ENCODE measurements at places on chromosomes 16 and 17.

DNA sequence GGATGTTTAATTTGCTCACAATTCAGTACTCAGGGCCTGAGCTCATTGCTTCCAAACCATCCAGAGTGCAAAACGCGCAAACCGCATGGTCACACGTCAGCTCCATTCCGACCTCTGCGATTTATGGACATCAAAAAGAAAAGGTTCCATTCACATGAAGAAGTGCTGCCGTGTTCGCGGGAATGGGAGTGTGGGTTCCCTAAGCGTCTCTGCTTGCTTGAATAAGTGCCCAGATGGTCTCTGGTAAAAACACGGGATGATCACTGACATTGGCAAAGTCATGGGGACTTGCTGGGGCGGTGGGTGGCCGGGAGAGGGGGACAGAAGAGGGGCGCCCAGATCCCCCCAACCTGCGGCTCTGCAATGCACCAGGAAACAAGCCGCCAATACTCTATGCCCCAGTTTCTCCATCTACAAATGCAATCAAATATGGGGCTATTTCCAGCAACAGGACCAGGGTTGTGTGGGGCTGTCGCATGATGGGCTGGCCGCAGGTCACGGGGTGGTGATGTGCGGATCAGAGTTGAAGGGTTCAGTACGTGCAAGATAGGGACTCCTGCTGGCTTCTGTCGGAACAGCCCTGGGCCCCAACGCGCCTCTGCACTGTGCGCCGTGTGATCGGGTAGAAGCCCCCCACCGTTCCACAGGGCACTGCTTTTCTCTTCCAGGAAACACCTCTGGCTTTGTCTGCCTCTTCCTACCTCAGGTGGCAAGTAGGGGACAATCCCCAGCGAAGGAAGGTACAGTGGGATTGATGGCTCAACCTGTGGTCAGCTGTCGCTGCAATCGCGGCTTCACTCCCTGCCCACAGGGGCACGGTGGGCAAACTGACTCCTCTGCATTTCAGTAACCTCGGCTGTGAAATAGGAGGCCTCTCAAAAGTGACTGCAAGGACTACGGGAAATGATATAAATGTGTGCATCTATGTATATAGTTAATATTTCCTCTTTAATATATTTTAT is 11.2 kb downstream of the FOXF1 start:
- no peak for DNase-seq

DNA sequence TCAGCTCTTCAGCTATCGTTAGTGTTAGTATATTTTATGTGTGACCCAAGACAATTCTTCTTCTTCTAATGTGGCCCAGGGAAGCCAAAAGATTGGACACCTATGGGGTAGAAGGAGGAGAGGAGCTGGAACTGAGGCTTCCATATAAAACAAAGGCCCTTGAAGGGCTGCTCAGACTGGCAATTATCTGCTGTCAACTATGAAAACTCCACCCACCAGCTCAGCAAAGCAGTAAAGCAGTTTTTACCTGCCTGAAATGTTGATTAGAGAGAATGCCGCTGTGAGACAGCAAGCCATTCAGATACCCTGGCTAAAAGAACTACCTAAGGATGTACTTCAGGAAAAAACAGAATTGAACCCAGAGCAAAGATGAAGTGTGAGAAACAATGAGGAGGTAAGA is 45.9 kb upstream of the GNAO1 start:
- no peak for DNase-seq

DNA sequence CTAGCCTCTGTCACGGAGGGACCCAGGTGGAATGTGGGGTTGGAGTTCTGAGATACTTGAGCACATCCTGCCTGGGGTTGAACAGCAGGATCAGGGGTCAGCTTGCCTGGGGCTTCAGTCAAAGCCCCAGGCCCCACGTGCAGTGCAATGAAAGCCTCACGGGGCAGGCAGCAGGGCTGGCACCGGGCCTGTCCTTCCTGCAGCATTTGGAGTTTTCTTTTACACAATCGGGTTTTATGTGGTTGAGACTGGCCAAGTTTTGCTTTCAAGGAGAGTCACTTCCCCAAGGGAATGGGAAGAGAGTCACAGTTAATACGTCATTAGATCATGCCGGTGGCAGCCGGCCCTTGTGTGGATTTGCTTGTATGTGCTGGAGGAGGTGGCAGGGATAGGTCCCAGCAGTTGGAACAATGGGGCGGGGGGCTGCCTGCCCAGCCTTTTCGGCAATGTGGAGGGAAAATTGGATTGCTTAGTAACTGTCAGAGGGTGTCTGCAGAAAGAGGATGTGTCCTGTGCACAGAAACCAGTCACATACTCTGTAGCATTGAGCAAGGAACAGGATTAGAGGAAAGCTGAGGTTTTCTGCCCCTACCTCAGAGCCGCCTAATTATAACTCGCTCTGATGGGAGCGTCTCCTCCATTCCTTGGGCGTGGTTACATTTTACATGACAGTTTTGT is 4.5 kb downstream of the RMI2 start:
- no peak for DNase-seq

DNA sequence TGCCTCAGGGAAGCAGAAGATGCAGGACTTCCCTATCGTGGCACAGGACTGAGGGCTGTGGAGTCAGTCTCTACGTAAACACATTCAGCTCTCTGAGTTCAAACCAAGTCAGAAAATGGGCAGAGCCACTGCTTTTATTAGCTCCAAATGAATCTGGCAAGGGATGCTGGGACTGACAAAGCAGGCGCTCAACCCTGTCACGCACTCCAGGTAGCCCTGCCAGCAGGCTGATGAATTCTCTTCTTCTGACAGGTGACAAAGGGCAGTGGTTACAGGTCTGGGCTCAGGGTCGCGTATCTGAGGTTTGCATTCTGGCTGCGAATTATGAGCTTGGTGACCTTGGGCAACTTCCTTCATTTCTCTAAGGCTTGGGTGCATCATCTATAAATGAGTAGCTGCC is 9.4 kb downstream of the RPH3AL start:
- no peak for DNase-seq

GRCh38 chr17:79304884-79305283 is 230.3 kb downstream of the ENGASE start:
- no peak for DNase-seq

DNA sequence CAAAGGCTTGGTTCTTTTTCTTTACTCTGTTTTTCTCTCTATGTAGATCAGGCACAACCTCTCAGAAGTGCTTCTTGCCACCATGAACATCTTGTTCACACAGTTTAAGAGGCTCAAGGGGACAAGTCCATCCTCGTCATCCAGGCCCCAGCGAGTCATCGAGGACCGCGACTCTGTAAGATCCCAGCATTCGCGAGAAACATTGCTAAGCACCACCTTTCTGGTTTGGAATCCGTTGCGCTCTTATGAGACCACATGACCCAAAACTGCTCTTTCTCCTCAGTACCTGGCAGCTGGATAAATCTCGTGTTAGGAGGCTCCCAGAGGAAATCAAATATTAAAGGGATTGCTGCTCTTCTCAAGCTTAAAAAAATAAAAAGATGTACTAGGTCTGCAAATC is 23.3 kb upstream of the SLC12A3 start:
- DNase-seq, result no peak

- no peak for DNase-seq
Measured at GRCh38 chr17:75909812-75910274, 5.2 kb upstream of the MRPL38 start.

DNA sequence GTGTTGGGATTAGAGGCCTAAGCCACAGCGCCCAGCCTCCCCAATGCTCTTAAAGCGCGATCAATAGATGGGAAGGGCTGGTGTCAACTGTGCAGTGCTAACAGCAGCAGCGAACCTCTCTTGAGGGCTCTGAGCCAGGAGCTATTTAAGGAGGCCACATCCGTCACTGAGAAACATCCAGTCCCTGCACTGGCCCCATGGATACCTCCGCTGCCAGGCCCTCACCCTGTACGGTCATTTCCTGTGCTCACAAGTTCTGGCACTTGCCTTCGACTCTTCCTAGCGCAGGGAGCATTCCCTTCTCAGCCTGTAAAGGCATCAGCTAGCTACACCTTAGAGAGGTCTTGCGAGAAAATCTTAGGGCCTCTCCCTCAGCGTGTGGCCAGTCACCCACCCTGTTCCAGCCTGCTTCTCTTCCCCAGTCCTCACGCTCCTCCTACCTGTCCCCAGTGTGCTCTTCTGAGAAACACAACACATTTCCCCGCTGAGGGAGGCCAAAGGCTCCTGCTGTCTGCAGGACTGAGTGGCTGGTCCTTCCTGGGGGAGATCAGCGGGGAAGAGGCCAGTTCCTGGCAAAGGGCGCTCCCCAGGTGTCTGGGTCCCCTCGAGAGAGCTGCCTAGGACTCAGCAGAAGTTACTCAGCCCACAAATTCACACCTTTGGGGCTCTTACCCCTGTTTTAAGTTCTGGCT is 28.6 kb downstream of the GTF3C1 start:
- DNase-seq, result no peak

- DNase-seq, result no peak
Measured at GRCh38 chr16:29702269-29702668, 23.3 kb downstream of the QPRT start.

GRCh38 chr16:69365901-69366300 is 14.3 kb upstream of the TMED6 start:
- no peak for DNase-seq

DNA sequence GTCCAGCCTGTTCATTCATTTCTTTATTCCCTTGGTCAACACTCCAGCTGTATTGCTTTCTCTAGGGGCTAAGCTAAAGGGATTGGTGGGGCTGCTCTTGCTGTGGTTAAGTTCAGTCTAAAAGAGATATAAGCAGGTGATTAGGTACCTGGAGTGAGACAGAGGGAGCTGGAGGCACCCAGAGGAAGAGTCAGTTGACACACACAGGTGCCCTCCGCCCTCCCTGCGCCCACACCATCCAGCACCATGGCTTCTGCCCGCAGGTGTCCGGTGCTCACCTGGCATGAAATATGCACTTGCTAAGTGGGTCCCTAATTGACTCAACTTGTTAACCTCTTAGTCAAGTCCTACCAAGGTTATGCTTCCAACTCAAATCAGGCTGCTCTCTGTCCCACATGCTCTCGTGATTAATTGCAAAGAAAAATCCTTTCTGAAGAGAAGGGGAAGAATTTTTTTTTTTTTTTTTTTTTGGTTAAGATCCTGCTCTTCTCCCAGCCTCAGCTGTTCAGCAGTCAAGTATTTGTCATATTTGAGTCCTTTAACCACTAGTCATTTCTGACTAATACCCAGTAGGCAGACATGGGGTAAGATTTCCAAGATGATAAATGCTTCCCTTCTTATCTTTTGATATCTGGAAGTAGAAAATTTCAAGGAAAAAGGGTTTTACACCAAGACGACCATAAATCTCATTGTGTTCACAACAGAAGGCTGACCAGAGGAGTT is 199.8 kb upstream of the WSCD1 start:
- DNase-seq, result no peak

- peak; percentile 71 for DNase-seq
Measured at GRCh38 chr17:27559506-27560481, 71.2 kb upstream of the LGALS9 start.

- DNase-seq, result no peak
Measured at GRCh38 chr16:77711179-77711578, 11.1 kb upstream of the NUDT7 start.

GRCh38 chr17:43574348-43574747 is 28.2 kb upstream of the ETV4 start:
- DNase-seq, result no peak

GRCh38 chr16:84919269-84919668 is 92.1 kb downstream of the ZDHHC7 start:
- DNase-seq, result no peak

- DNase-seq, result no peak
Measured at GRCh38 chr17:13525876-13526275, 75.9 kb downstream of the HS3ST3A1 start.

DNA sequence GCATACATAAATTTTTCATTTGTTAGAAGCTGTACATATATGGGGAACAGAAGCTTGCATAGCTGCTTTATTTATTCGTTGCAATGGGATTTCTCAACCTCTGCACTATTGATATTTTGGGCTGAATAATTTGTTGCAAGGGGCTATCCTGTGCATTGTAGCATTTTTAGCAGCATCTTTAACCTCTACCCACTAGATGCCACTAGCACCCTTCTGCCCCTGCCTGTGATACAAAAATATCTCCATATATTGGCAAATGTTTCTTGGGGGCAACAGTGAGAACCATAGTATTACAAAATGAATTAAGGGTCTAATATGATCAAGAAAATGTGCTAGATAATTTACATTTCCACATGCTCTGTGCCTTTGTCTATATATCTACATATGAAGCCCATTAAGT is 1401.0 kb downstream of the CDH11 start:
- DNase-seq, result no peak

DNA sequence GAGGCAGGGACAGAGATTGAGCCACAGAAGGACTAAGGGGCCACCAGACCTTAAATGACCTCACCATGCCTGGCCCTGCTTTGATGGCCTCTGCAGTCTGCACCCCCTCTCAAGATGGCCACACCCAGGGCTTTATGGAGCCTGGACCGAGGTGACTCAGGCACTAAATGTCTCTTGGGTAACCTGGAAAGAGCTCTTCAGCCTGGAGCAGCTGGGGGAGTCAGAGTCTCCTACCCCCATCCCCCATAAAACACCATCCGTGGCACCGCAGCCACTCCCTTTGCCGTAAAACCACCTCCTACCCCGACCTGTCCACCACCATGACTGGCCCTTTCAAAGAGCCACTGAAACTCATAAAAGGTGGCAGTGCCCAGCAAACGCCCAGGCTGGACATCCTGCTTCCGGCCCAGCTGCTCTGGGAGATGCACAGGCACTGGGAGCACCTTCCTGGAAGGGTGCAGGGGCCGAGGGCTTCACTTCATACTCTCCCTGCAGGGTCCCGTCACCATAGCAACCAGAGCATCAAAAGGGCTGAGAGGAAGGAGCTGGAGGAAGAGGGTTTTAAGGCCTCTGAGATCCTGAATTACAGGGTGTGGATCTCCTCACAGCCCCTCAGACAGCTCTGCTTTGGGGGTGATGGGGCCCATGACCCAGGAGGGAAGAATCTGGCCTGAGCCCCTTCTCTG is 22.3 kb downstream of the FOXN1 start:
- DNase-seq, result no peak

GRCh38 chr16:28482026-28482425 is 9.8 kb downstream of the CLN3 start:
- no peak for DNase-seq

DNA sequence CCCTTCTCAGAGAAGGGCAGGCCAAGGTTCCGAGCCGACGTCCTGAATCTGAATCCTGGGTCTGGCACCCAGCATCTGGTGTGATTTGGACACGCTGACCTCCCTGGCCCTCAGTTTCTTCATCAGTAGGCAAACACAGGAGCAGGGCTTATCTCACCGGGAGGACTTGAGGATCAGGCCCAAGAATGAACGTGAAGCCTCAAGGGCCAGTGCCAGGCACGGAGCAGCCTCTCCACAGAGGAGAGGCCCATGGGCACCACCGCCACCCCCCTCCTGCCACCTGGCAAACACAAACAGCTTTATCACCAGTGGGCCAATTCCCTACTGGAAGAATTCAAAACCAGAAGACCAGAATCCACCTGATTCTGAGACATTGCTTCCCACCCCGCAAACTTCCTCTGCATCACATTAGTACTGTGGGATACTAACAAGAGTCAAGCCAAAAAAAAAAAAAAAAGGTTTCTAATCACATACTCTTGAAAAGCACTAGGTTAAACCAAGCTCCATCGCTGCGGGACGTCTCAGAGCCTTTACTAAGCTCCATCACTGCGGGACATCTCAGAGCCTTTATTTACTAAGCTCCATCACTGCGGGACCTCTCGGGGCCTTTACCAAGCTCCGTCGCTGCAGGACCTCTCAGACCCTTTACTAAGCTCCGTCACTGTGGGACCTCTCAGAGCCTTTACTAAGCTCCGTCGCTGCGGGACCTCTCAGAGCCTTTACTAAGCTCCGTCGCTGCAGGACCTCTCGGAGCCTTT is 68.0 kb upstream of the DOC2B start:
- DNase-seq, result no peak

GRCh38 chr16:24018485-24018884 is 182.7 kb downstream of the PRKCB start:
- DNase-seq, result no peak

- no peak for DNase-seq
Measured at GRCh38 chr17:58415371-58416055, 1.8 kb downstream of the RNF43 start.
